Activated CD4-positive, alpha-beta T cell treated with anti-CD3 and anti-CD28 coated beads, Interleukin-2, amount 10 ng/mL, durations not matched to agents 24 days and 14 days (primary cell): ENCODE measurements at places on chromosomes 1 and 21. TPM values are rescaled to one million over a fixed set of nuclear protein-coding genes. Genes with fewer than 3 reads are reported as not detected.

BPNT1 gene
- 24.9 and 27.2 TPM in 2 replicates for total RNA-seq

C1orf167 gene
- total RNA-seq, result not detected in 2 replicates

RXRG gene
- not detected in 2 replicates for total RNA-seq

FMO3 gene
- total RNA-seq, result not detected in 2 replicates

TMEM52 gene
- 1.1 and 3.1 TPM in 2 replicates for total RNA-seq

CAMK2N1 gene
- total RNA-seq, result 1.3 and 1.8 TPM in 2 replicates

SYNC gene
- not detected in 2 replicates for total RNA-seq

CFHR1 gene
- total RNA-seq, result not detected in 2 replicates

SETSIP gene
- not detected in 2 replicates for total RNA-seq

FCMR gene
- total RNA-seq, result 19.6 and 23.2 TPM in 2 replicates

CBR1 gene
- total RNA-seq, result 60.0 and 63.8 TPM in 2 replicates

HTR6 gene
- not detected in 2 replicates for total RNA-seq

OR2T11 gene
- not detected in 2 replicates for total RNA-seq

CELSR2 gene
- total RNA-seq, result 3.8 and 4.1 TPM in 2 replicates

DCST1 gene
- total RNA-seq, result not detected in 2 replicates

CACNA1S gene
- not detected in 2 replicates for total RNA-seq

KCNA2 gene
- total RNA-seq, result 0.36 and 0.58 TPM in 2 replicates

PPFIA4 gene
- 34.2 and 35.1 TPM in 2 replicates for total RNA-seq

ERICH3 gene
- total RNA-seq, result not detected in 2 replicates

SLC2A5 gene
- total RNA-seq, result not detected in 2 replicates
